HFF-Myc (cell line): ENCODE measurements at places on chromosomes 11 and 22.

- no peak for DNase-seq
Measured at GRCh38 chr11:125398994-125399640, 96.9 kb downstream of the FEZ1 start.

- DNase-seq, result no peak
Measured at GRCh38 chr22:46905415-46905814, 143.0 kb downstream of the TBC1D22A start.

GRCh38 chr11:63242089-63242781 is 1.2 kb downstream of the SLC22A25 start:
- no peak for DNase-seq

DNA sequence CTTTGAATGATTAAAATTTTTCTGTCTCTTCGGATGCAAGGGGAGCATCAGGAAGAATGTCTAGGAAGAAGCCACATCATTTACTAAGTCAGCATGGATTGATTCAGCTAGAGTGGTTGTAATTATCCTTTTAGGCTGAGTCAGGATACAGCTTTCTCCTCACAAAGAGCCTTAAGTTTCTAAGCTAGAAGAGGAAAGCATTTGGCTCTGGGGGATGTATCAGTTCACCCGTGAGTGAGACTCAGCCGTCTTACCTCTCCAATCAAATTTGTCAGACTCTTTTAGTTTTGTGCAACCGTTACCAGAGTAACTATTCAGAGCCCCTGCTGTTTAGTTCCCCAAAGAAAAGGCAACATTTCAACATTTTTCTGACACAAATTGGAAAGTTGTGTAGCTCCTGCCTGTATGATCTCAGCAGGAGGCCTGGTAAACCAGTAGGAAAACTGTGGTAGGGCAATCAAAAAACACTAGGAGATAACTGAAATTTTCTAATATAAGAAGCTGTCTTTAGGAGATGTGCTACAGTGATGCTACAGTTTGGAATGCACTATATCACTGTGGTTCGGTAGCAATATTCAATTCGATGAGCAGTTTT is 432.4 kb upstream of the LUZP2 start:
- DNase-seq, result no peak

DNA sequence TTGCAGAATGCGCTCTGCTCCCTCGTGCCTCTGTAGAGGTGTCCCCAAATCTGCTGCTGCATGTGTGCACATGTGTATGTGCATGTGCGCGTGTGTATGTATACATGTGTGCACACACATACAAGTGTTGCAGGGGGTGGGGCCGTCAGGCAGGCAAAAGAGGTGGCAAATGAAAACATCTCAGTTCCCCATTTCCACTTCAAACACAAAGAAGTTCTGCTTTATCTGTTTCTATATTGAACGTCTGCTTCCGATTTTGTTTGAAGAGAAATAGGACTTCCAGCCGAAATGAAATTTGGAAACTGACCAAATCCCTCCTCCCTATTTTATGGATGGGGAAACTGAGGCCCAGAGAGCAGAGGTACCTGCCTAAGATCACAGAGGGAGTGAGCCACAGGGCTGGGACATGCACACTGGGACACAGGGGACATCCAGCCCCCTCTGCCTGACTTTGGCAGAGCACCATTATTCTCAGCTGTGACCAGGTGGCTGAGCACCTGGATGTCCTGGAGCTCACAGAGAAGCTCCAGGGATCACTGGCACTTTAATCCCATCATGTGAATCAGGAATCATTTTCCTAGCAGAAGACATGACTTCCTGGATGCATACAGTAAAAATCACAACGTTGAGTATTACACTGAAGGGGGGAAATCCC is 41.2 kb upstream of the ALX4 start:
- no peak for DNase-seq

- DNase-seq, result no peak
Measured at GRCh38 chr22:29663180-29663821, 56.5 kb upstream of the CABP7 start.

DNA sequence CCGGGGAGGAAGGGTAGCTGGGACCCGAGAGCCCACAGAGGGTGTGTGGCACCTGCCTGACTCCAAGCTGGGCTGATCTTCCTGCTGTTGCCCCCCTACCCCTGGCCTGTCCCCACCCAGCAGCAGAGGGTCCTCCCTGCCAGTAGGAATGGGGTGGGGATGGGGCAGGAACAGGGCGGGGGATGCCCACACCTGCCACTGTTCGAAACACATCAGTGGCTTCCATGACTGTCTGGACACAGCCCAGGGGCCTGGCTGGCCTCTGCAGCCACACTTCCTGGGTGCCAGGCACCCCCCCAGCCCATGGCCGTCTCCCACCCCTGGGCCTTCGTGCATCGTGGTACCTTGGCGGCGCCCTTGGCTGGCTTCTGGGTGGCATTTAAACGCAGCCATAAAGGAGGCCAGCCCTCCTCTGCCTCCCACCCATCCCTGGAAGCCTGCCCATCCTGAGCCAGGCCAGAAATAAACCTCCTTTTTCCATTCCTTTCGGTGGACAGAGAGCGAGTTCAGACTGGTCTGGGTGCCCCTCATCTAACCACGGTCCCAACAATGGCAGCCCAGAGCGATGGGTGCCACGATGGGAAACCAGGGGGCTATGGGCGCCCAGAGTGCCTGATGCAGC is 745 bp upstream of the SHISAL1 start:
- no peak for DNase-seq

DNA sequence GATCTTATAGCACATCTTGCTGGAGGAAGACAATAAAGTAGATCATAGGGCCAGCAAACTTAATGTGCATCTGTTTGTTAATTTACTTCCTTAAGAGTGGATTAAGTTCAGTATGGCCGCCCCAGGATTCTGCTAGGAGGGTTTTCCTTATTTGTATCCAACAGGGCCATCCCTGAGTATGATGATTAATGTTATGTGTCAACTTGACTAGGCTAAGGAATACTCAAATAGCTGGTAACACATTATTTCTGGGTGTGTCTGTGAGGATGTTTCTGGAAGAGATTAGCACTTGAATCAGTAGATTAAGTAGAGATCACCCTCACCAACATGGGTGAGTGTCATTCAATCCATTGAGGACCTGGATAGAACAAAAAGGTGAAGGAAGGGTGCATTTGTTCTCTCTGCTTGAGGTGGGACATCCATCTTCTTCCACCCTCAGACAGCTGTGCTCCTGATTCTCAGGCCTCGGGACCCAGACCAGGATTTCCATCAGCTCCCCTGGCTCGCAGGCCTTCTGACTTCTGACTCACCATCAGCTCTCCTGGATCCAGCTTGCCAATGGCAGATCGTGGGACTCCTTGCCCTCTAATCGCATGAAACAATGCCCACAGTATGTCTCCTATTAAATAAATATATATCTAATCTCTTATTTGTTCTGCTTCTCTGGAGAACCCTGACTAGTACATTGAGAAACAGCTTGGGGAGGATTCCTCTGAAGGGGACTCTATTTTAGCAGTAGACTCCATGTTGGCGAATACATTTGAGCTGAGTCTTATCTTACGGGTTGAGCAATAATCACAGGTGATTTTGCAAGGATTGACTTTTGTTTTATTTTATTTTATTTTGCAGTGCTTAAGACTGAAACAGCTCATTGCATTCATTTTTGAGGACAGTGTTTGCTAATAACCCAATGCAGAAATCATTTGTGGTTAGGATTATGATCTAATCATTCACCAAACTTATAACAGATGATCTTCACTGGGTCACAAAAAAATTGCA is 9.0 kb upstream of the ZBTB44 start:
- DNase-seq, result no peak

GRCh38 chr11:129373489-129373953 is 2.1 kb upstream of the BARX2 start:
- DNase-seq, result no peak

GRCh38 chr11:2809854-2810253 is 75.7 kb downstream of the CDKN1C start:
- DNase-seq, result no peak

GRCh38 chr11:112292188-112292587 is 31.5 kb upstream of the PLET1 start:
- DNase-seq, result no peak

DNA sequence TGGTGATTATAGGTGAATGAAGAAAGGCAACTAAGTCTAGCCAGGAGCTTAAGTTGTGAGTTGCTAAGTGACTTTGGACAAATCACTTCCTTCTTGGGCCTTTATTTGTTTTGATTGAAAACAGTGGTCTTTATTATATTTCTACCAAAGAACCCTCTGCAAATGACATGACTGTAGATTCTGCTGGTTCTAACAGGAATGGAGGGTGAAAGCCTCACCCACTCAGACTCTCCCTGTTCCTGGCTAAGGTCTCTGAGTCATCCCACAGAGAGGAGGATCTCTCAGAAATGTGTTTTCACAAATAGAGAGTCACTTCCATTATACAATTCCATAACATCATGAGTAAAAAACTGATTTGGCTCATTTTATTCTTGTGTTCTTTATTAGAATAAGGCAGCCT is 583.9 kb upstream of the LRRC4C start:
- DNase-seq, result no peak

DNA sequence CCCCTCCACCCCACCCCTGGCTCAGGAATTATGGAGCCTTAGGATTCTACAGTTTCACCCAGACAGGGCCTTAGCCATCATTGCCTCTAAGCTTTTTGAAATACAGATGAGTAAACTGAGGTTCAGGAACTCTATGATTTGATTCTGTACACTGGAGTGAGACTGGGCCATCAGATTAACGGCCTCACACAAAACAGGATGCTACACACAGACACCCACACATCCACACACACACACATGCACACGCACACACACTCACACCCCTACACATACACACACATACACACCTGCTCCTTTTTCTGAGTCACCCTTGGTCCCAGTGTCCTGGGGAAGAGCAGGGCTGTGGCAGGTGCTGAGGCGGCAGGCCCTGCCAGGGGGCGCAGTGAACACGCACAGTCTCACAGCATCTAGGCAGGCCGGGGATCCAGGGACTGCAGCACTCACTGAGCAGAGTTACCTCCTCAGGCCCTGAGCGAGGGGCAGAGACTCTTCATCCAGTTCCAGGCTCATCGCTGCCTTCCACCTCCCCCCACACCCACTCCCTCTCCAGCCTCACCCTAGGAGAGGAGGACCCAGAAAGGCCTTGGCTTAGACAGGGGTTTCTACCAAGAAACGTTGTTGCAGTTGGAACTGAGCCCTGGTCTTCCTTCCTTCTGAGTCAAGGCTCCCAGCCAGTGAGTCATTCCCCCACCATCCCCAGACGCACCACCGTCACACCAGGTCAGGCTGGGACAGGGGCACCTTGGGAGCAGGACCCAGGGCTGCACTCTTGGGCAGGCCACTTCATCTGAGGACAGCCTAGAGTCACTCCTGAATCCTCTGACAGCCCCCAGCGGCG is 89.8 kb upstream of the PARVA start:
- DNase-seq, result peak; percentile 86

DNA sequence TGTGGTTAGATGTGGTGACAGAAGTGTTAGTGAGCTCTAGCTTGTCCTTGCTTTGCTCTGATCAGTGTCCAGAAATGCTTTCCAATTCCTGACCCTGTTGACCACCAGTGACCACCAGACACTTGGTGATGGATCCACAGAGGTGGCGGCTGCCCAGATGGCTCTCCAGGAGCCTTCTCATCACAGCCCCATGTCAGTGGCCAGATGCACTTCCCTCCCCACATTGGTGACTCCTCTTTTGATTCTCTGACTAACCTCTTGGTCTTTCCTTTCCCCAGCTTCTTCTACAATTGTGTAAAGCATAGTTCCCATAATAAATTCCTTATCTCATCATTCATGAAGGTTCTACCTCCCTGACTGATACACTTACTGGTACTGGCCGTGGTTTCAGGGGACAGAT is 40.1 kb upstream of the CXCR5 start:
- no peak for DNase-seq

GRCh38 chr22:41240377-41241132 is at the start of gene CHADL:
TSS of gene CHADL (minus strand) at chr22:41240931. CDS start at chr22:41240881, 50 bp downstream.
- DNase-seq, result no peak

DNA sequence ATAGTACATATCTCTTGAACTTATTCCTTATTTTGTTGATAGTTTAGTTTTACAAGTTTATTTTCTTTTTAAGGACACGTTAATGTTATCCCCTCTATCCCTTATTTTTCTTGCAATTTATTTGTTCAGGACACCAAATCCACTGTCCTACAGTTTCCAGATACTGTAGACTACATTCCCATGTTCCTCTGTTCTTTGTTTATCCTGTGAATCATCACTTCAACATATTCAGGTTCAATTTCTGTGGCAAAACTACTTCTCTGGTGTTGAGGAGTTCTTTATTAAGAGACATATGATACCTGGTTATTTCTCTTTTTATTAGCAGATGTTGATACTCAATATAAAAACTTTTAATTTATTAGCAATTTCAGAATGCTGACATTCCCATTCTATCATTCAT is 72.8 kb upstream of the CLNS1A start:
- no peak for DNase-seq

DNA sequence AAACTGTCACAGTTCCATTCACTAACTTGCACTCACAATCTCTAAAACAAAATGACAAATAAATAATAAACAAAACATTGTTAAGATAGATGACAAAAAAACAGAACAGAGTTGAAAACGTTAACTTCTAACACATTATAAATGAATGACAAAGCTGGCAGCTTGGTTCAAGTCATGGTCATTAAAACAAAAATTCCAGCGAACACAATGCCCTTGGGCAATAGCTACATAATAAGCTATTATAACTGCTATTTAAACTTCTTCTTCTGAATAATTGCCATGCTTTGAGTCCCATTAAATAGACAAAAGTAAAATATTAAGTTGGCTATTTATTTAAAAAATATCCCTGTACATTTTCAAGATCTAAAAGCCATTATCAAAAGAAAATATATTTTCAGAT is 54.7 kb downstream of the PICALM start:
- DNase-seq, result no peak

GRCh38 chr11:78420255-78420764 is 2.7 kb upstream of the GAB2 start:
- DNase-seq, result no peak

- DNase-seq, result no peak
Measured at GRCh38 chr11:68167474-68167873, 45.6 kb downstream of the KMT5B start.

- DNase-seq, result no peak
Measured at GRCh38 chr11:122754553-122755322, 83.6 kb upstream of the CRTAM start.

DNA sequence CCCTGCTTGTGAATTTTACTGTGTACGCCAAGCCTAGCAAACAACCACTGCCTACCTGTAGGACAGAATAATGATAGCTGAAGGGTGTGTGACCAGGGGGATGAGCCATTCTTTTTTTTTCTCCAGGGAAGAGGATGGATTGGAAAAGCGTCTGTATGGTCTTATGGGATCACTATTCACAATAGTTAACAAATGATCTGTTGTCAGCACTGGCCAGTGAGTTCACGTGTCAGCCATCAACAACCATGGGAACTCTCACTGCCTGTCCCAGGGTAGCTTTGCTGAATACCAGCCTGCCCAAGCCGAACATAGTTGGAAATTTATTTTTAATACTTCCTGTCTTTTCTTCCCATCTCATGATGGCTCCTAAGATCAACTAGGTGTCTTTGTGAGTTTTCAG is 170.2 kb downstream of the ST3GAL4 start:
- no peak for DNase-seq
